ENCODE measurements at places on chromosomes 7 and 10.

DNA sequence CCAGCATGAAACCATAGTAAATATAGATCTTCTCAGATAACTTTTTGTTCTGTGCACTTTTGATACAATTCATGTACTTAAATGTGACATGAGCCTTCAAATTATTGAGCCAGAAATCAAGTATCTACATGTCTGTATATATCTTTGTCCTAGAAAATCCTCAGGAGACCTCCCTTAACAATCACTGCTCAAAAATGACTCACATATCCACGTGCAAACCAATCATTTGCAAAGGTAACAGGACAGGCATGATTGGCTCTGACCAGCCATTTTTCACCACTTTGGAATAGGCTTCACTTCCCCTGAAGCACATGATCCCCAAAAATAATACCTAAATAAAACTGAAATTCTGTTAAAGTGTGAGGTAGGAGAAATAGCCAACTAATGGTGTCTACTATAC is 902.5 kb downstream of the PCDH15 start:
- no peak for DNase-seq

DNA sequence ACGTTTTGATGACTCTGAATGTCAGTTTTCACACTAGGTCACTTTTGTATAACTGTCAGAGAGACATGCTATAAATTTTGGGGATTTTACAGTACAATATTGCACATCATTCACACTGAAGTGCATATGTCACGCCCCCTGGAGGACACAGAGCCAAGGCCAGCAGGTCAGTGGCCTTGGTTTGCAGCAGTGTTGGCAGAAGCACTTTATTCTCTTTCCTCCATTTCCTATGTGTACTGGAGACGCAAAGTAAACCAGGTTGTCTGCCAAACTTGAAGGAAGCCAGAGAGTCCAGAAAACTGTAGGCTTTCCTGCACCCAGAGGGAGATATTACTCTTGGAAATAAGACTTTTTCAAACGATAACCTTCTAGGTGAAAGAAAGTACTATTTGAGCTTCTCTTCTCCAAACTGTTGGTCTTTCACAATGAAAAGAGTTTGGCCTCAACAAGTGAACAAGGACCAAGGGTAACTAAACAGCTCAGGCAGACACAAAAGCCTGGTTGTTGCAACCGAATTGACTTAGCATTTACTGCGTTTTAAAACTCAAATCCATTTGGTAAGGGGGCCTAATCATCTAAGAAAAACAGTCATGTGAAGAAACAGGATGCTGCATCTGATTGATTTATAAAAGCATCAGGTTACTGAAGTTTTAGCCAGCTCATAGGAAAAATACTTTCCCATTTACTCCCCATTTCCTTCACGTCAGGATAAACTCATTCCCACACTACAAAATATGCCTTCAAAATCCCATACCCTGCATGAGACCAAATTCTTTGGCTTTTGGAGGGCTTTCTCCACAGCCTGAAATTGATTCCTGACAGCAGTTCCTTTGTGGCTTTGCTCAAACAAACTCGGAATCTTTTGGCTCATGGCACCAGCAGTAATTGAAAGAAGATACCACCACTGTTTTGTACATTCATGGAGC is 83.0 kb upstream of the SEC61G start:
- peak; percentile 62 for DNase-seq

GRCh38 chr7:92289321-92289720 is 43.5 kb downstream of the ANKIB1 start:
- DNase-seq, result no peak

GRCh38 chr10:82811621-82812020 is 936.6 kb downstream of the NRG3 start:
- peak; percentile 25 for DNase-seq

GRCh38 chr10:22308390-22308789 is 7.8 kb upstream of the COMMD3 start:
- DNase-seq, result peak; percentile 83

- peak; percentile 28 for DNase-seq
Observed at GRCh38 chr10:107275806-107276205, 111.3 kb upstream of the SORCS1 start.

- DNase-seq, result peak; percentile 48
Observed at GRCh38 chr7:20301311-20301939, 29.3 kb upstream of the ITGB8 start.

DNA sequence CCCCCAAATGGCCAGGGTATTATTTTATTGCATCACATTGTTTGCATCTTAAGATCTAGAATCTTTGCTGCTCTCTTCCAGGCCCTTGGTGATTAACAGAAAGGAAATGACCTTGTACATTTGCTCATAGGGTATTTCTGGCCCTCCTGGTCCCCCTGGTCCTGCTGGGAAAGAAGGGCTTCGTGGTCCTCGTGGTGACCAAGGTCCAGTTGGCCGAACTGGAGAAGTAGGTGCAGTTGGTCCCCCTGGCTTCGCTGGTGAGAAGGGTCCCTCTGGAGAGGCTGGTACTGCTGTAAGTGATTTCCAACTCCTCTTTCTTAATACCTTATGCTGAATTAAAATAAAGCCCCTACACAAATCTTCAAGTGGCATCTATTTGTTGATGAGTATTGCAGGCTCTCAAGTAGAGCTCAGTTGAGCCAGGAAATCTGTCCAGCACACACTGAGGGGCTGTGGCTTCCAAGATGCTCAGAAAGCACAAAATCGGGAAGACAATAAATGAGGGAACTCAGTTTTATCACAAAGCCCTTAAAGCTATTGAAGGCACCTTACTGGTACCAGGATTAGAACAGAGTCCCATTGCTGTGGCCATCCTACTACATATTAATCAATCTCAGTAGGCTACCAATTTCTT is 28.2 kb downstream of the COL1A2 start:
- no peak for DNase-seq

DNA sequence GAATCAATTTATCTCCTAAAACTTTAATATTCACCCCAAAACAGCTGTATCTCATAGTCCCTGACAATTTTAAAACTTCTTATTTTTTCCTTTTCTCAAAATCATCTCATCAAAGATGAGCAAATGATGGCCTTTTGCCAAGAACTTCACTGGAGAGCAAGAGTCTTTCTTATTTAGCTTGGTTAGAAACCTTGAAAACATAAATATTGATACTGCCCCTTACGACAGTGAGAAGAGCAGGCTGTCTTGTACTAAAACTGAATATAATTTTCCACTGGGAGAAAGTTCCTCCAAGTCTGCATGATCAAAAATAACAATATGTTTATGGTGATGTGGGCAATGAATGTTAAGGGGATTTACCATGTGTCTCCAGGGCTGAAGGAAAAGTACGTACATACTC is 109.0 kb downstream of the COL28A1 start:
- DNase-seq, result no peak

DNA sequence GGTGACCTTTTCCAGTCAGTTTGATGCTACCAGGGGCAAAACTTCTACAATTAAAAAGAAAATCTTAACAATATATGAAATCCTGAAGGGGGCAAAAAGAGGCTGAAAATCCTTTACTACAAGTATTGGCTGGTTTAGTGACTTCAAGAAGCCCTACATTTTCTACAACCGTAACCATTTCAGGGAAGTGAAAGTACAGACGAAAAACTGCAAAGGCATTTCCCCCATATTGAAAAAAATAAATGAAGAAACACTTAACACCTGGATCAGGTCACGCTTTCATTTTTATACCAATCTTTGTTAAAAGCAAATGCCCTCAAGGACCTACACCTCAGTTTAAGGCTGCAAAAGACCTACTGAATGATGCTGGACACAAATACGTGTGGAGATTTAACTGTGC is 38.6 kb downstream of the IL6 start:
- no peak for DNase-seq

DNA sequence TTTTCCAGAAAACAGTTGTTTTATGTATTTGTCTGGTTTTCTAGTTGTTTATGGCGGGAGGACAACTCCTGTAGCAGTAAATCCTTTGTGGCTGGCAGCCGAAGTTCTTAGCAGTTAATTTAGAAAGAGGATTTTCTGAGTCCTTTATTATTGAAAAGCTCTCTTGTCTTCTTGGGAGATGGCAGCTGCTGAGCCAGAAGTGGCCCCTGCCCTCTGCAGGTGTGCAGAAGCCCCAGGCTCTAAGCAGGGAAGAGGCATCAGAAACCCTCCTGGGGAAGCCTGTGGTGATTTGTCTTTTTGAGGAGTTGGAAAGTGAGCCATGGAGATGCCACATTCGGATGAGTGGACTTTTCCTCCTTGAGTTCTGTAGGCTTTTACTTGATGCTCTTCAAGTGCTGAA is 106.3 kb downstream of the GLRX3 start:
- DNase-seq, result no peak

DNA sequence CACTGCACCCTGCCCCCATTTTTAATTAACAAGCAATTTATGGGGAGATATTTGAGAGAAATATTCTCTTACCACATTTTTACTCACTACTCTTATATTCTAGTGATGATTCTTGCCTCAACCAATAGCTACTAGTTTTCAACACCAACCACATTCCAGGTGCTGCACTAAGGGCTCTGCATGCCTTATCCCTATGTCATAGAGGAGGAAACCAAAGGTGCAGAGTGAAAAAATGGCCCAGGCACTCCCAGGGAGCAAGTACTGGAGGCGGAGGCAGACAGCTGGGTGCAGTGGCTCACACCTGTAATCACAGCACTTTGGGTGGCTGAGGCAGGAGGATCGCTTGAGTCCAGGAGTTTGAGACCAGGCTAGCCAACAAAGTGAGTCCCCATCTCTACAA is 35.5 kb upstream of the TPST1 start:
- no peak for DNase-seq

- no peak for DNase-seq
Observed at GRCh38 chr10:78560341-78560688, 508.5 kb upstream of the ZMIZ1 start.

DNA sequence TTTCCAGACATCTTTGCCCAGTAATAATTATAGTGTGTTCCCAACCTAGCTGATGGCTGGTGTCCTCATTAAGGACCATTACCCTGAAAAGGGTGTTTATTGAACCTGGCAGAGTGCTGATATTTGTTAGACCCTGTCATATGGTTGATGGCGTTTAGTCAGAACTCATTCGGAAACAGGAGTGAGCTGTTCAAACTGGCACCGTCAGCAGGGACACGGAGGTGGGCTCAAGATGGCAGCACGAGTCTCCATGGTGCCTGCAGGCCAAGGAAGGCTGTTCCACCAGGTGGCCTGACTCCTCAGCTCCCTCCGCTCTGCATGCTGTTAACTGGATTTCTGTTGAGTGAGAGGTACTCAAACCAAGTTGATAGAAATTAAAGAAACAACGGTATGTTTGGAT is 589.1 kb upstream of the MGMT start:
- no peak for DNase-seq

DNA sequence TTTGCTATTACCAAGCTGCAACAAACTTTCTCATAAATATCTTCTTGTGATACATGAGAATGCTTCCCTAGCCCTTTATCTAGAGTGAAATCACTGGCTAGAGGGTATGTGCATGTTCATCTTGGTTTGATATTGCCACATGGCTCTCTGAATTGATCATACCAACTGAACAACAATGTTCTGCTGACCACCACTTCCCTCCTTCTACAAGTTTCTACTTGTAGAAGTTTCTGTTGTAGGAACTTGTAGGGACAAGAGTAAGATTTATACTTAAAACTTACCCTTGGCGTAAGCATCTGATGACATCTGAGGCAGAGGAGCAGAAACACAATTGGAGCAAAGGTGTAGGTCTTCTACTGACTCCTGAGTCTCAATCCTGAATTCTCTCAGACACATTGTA is 86.3 kb upstream of the FAM13C start:
- DNase-seq, result no peak

DNA sequence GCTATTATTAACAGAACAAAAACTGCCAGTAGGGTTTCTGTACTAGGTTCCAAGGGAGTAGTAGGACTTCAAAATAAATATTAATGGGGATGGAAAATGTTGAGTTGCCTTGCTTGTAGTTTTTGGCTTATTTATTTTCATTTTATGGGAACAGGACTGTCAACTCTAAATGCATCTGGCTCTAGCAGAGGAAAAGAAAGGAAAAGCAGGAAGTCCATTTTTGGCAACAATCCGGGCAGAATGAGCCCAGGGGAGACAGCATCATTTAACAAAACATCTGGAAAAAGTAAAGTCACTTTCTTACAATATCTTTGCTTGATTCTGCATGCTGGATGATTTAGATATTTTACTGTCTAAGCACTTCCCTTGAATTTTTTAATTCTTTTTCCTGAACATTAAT is 69.4 kb downstream of the NOC3L start:
- DNase-seq, result no peak

- peak; percentile 98 for DNase-seq
Observed at GRCh38 chr10:14588084-14588937, 186.4 kb downstream of the FAM107B start.

- peak; percentile 72 for DNase-seq
Observed at GRCh38 chr10:62805231-62806099, 945 bp downstream of the ADO start.

GRCh38 chr7:117384688-117385362 is 42.5 kb downstream of the ASZ1 start:
- DNase-seq, result no peak

DNA sequence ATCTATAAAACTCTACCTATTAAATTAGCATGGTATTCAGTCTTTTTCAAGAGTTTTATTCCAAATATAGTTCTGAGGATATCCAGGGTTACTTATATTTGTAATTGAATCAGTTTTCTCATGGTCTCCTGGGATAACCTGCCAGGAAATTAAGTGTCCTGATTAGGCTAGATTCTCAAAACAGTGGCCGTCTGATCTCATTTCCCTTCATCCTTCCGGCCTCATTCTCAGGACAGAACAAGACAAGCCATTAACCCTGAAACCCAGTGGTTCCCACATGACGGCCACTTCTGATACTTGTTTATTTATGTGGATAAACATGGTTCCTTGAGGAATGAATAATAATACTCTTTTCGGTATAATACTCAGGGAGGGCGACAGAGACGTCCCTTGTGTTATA is 417.6 kb upstream of the POT1 start:
- no peak for DNase-seq

- no peak for DNase-seq
Observed at GRCh38 chr10:102473445-102474331, 22.3 kb upstream of the C10orf95 start.

- DNase-seq, result no peak
Observed at GRCh38 chr10:32744321-32744720, 213.7 kb downstream of the ITGB1 start.

DNA sequence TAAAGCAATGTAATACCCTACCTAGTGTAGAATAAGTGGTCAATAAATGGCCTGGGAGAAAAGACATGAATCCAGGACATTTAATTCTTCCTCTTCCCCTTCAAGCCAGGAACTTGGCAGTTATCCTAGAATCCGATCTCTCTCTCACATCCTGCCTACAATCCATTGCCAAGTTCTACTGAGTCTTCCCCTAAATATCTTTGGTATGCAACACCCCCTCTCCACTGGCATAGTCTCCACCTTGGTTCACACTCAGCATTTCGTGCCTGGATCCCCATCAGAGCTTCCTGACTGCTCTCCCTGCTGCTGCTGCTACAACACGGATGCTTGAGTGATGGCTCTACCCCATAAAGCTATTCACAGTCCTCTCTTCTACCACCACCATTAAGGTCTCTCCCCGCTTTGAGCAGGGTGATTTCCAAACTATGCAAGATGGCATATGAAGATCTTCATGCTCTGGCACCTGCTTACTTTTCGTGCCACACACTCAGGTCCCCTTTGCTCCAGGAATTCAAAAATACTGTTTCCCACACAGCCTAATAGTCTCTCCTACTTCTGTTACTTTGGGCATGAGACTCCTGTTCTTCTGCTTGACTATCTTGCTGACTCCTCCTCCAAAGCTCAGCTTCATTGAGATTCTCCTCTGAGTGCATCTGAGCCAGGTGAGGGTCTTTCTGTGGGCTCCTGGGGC is 4.8 kb downstream of the ANK3 start:
- peak; percentile 98 for DNase-seq

GRCh38 chr7:34747867-34748727 is 90.1 kb downstream of the NPSR1 start:
- peak; percentile 77 for DNase-seq

GRCh38 chr10:9268176-9268575 is 1213.7 kb downstream of the GATA3 start:
- DNase-seq, result no peak

Measured in ELR (cell line).